ENCODE measurements at places on chromosomes 3 and 15.

DNA sequence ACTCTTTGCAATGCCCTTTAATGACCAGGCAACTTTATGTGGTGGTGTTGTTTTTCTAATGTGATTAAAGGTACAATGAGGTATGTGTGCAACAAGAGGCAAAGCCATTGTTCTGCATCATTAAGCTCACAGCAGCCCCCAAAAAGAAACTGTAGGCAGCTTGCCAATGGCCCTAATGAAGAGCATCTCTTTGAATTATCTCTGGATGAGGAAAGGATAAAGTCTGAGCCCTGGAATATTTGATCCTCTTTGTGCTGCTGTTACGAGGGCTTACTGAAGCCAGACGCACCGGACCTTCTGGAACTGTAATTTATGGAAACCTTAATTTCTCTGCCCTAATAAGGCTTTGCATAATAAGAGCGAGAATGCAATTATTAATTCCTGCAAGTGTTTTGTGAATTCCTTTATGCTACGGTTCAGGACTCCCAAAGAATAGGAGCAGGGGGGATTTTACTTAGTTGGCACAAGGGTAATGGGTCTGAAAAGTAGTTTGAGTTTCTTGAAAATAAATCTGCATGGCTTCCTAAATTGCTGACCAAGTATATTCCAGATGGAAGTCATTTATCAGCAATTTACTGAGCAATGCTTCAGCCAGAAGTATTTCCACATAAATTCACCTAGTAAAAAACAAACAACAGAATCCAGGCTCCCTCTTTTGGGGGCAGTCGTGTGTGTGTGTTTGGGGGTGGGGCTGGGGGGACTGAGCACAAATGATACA, 193.4 kb downstream of the PDZRN3 start:
- H3K36me3 ChIP-seq: no peaks in the 10 kb centered on the region
- H3K27ac ChIP-seq: peak overlapping the region; percentile 69
- no peak overlapping the region for H3K4me3 ChIP-seq
- H3K4me1 ChIP-seq: peaks cover 50% of the 10 kb centered on the region
- no peaks in the 10 kb centered on the region for H3K27me3 ChIP-seq
- DNase-seq: no peak

DNA sequence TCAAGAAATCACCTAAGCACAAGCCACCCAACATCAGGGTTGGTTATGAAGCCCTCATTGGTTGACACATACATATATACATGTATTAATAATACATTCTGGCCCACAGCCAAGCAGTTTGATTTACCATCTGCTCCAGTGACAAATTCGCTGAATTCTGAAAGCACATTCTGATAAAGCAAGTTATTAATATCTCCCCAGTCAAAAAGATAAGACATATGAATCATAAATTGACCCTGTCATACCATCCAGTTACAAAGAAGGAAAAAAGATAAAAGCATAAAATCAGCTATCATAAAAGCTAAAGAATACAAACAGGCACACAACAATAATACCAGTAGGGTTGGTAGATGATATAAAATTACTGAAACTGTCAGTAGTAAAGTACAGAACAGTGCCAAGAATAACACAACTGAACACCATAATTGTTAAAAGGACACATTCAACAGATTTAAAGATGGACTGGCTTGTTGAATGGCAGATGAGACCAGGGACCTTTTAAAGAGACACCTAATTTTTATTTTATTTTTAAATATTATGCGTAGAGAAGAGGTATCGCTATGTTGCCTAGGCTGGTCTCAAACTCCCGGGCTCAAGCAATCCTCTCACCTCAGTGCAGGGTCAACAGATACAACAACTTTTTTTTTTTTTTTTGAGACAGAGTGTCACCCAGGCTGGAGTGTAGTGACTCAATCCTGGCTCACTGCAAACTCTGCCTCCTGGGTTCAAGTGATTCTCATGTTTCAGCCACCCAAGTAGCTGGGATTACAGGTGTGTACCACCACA, 7.7 kb downstream of the SNX4 start:
- no peaks in the 10 kb centered on the region for H3K27me3 ChIP-seq
- DNase-seq: no peak
- H3K4me3 ChIP-seq: no peak overlapping the region
- peaks cover 16% of the 10 kb centered on the region for H3K4me1 ChIP-seq
- peak overlapping the region; percentile 31 for H3K27ac ChIP-seq
- peaks cover 29% of the 10 kb centered on the region for H3K36me3 ChIP-seq

DNA sequence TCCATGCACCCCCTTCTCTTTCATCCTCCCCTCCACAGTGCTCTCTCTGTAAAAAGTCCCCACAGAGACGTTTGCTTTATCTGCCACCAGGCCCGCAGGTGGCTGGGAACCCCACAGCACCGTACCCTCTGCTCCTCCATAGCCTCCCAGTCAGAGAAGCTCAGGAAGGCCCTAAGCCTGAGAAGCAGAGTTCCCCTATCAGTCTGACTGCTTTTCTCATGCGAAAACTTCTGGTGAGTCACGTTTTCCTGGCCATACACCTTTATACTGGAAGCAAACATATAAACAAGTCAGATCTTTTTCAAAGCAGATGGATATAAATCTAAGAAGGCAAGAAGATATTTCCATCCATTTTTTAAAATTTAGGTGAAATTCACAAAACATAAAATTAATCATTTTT, 51.5 kb upstream of the MEF2A start:
- H3K4me1 ChIP-seq: no peaks in the 10 kb centered on the region
- DNase-seq: no peak
- H3K36me3 ChIP-seq: no peaks in the 10 kb centered on the region
- peaks cover 4% of the 10 kb centered on the region for H3K27me3 ChIP-seq

DNA sequence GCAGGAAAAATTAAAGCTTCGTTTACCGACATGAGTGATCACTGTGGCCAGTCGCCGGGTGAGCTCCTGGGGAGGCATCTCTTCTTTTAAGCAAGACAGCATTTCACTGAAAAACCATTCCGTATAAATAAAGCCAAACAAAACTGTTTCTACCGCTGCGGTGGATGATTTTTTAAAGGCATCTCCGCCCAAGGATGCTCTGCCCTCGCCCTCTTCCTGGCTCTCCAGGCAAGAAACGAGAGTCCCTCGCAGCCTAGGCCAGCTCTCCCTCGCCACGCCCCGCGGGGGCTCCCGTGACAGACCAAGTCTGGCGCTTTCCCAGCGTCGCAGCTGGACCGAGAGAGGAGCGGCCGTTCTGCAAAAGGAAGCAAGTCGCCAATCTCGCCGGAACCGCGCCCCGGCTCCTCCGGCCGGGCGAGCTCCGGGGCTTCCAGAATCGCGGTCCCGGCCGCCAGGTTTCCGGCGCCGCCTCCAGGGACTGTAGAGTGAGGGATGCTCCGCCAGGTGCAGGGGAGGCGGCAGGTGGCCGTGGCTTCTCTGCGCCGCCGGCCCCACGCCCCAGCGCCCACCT, 458 bp downstream of the MCF2L2 start:
- H3K27me3 ChIP-seq: peaks cover 71% of the 10 kb centered on the region
- DNase-seq: peak; percentile 28
- H3K36me3 ChIP-seq: no peaks in the 10 kb centered on the region
- peaks cover 11% of the 10 kb centered on the region for H3K4me1 ChIP-seq
- peak overlapping the region; percentile 78 for H3K4me3 ChIP-seq

GRCh38 chr15:70974004-70974832, 81.6 kb downstream of the LRRC49 start:
- peaks cover 4% of the 10 kb centered on the region for H3K4me1 ChIP-seq
- peak overlapping the region; percentile 61 for H3K27ac ChIP-seq
- H3K36me3 ChIP-seq: peaks cover 13% of the 10 kb centered on the region
- DNase-seq: no peak
- H3K4me3 ChIP-seq: no peak overlapping the region
- H3K27me3 ChIP-seq: no peaks in the 10 kb centered on the region

DNA sequence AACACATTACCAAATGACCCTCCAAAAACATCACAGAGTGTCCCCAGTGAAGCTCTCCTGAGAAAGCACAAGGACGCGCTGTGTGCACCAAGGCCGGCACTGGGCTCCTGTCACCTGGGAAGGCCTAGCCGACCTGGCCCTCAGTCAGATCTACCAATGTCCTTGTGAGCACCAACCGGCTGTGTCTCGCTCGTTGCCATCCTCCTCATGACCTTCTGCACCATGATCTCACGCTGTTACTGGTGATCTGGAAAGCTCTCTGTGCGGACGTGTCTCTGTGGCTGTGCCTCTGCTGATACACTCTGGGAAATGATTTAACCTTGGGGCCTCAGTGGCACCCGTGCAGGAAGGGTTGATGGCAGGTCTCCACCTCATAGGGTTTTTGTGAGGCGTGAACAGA, 24.2 kb downstream of the ZXDC start:
- H3K4me3 ChIP-seq: no peak overlapping the region
- no peaks in the 10 kb centered on the region for H3K27me3 ChIP-seq
- no peak overlapping the region for H3K27ac ChIP-seq
- peaks cover 5% of the 10 kb centered on the region for H3K4me1 ChIP-seq
- peaks cover 20% of the 10 kb centered on the region for H3K36me3 ChIP-seq

DNA sequence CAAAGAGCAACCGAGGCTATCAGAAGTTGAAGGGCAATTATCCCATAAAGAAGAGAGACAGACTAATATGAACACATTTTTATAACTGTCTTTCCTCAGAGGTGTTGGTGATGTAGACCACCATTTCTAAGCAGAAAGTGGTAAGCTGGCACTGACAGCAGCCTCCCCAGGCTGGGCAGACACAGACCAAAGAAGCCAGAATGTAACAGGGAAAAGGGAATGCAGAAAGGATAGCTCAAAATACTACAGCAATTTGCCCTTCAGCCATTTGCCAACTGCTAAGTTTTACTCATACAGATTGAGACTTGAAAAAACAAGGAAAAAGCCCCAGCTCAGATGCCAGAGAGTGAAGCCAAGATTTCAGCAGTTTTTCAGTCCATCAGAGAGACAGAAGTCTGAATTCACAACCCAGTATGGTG, 73.5 kb upstream of the ABI3BP start:
- H3K4me3 ChIP-seq: no peak overlapping the region
- no peak overlapping the region for H3K27ac ChIP-seq
- H3K36me3 ChIP-seq: no peaks in the 10 kb centered on the region
- peaks cover 3% of the 10 kb centered on the region for H3K4me1 ChIP-seq
- H3K27me3 ChIP-seq: no peaks in the 10 kb centered on the region

GRCh38 chr3:14334136-14334535, 68.3 kb upstream of the SLC6A6 start:
- H3K27me3 ChIP-seq: no peaks in the 10 kb centered on the region
- DNase-seq: no peak
- H3K36me3 ChIP-seq: no peaks in the 10 kb centered on the region
- H3K4me1 ChIP-seq: peaks cover 3% of the 10 kb centered on the region
- H3K4me3 ChIP-seq: no peak overlapping the region

DNA sequence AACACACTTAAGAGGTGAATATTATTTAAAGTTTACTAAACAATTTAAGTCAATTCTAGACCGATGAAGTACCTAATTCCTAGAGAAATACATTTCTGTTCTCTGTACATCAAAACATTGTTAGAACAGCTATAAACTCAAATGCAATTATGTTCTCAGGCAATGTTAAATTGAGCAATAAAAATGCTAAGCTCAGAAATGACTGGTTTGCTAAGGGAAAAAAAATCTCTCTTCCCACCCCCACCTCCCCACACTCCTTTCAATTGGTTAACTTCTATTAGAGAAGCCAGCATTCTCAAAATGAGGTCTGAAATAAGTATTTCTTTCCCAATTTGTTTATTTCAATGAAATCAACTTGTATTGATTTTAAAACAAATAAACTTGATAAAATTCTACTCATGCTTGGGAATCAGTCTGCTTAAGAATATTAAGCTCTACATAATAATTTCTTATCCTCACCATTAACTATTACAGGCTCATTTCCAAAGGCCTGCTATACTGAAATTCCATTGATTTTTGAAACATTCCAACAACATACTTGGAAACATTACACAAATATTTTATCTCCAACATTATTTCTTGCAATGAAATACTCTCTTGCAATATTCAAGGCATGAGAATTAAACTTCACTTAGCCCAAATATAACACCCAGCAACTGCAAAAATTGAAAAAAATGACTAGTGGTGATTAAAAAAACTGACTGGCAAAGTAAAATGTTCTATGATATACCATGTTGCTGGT, 22.6 kb downstream of the TSPAN3 start:
- H3K36me3 ChIP-seq: peaks cover 50% of the 10 kb centered on the region
- peaks cover 8% of the 10 kb centered on the region for H3K4me1 ChIP-seq
- H3K4me3 ChIP-seq: no peak overlapping the region
- H3K27ac ChIP-seq: no peak overlapping the region
- H3K27me3 ChIP-seq: no peaks in the 10 kb centered on the region

DNA sequence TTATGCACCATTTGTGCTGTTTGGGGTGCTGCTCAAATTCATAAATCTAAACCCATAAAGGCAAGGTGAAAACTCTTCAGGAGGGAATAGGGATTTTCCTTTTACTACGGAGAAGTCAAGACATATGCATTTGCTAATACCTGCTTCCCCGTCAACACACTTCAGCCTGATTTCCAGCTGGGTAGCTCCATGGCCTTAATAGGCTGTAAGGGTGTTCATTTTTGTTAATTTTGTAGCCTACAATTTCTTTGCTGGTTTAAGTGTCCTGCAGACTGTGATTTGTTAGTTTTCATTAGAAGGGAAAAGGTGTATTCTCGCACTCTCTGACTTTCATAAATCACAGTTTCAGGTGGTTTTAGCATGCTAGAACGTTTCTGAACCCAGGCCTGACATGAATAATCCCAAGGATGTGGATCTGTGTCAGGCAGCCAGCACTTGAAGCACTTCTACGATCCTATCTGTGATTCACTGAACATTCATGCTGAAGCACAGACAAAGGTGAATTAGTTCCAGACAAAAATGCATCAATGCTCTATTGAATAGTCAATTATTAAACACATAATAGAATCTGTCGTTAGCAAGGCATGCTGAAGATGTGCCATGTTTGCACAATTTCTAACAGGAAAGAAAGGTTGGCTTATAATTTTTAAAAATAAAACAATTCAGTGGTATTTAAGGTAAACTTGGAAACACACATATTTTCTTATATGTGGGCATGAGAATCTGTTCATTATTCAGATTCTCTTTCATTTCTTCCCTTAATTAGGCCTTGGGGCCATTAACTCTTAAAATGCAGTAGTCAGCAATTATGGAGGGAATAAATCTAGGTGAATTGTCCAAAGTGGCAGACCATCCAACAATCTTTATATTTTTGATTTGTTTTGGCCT, 17.9 kb upstream of the NMNAT3 start:
- DNase-seq: no peak
- H3K27ac ChIP-seq: no peak overlapping the region
- H3K4me3 ChIP-seq: no peak overlapping the region
- peaks cover 5% of the 10 kb centered on the region for H3K27me3 ChIP-seq
- peaks cover 4% of the 10 kb centered on the region for H3K4me1 ChIP-seq
- H3K36me3 ChIP-seq: no peaks in the 10 kb centered on the region

- no peak overlapping the region for H3K4me3 ChIP-seq
- H3K27ac ChIP-seq: no peak overlapping the region
- H3K27me3 ChIP-seq: no peaks in the 10 kb centered on the region
Observed at GRCh38 chr3:17340693-17341092, 401.7 kb downstream of the TBC1D5 start.

GRCh38 chr3:139975594-139976365, 40.8 kb downstream of the CLSTN2 start:
- no peaks in the 10 kb centered on the region for H3K4me1 ChIP-seq
- H3K4me3 ChIP-seq: no peak overlapping the region
- no peak overlapping the region for H3K27ac ChIP-seq
- no peaks in the 10 kb centered on the region for H3K36me3 ChIP-seq
